ENCODE measurements at places on chromosomes 7 and 10.

- DNase-seq, result no peak
These were observed 30.6 kb upstream of the PRKCQ start for GRCh38 chr10:6610647-6611046.

- no peak for DNase-seq
These were observed 131.4 kb upstream of the ZMIZ1 start for GRCh38 chr10:78937393-78937792.

GRCh38 chr7:148567524-148567923 is 23.0 kb upstream of the C7orf33 start:
- DNase-seq, result no peak

GRCh38 chr7:116981939-116982338 is 28.6 kb downstream of the ST7 start:
- DNase-seq, result no peak

GRCh38 chr7:27160546-27161213 is 4.2 kb upstream of the HOXA7 start:
- DNase-seq, result no peak

DNA sequence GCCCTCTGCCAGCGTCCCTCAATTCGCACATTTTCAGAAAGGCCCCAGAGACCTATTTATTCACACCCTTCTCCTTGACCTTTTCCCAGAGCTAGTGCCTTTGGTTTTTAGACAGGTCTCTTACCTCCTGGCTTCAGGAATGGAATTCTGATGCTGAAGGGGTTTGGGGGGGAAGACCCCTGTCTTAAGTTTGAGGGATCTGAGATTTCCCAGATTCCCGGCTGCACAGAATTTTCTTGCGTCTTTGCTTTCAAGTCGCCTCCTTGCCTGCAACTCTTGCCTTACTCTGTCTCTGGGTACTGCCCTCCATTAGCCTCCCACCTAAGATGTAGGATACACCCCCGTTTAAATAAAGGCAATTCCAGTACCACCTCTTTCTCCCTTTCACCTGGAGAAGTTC is 1.9 kb downstream of the GATA3 start:
- DNase-seq, result no peak

DNA sequence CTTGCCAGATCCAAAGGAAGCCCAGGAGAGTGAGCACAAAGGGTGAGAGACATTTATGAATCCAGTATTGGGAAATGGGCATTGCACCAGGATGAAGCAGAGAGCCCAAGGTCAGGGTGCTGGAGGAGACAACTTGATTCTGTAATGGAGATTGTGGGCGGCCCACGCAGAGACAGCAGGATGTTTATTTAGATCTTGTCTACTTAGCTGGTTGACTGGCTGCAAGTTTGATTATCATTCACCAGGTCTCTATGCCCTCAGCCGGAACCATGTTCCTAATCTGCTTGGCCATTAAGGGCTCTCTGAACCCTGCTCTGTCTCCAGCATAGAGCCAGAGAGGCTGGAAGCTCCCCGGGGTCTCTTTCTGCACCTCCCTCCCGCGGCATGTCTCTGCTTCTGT is 188.7 kb downstream of the PLXNA4 start:
- DNase-seq, result no peak

- peak; percentile 92 for DNase-seq
These were observed 2.6 kb upstream of the ZNF438 start for GRCh38 chr10:31034098-31034909.

DNA sequence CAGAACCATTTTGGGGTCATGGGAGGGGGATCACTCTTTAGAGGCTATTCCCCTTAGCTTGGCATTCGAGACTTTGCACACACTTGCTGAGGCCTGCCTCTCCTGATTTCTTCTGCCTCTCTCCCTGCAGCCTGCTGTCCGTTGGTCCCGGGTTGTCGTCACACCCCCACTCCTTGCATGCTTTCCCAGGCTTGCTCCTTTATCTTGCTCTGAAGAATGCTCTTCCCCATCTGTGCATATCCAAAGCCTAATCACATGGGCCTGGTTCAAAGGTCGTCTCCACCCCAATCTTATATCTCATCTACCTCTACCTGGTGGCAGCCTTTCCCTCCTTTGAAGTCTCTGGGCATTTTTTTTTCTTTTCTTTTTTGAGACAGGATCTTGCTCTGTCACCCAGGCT is 24.3 kb upstream of the EMX2 start:
- no peak for DNase-seq

- no peak for DNase-seq
These were observed 6.8 kb downstream of the TET1 start for GRCh38 chr10:68566955-68567354.

- DNase-seq, result no peak
These were observed 11.2 kb downstream of the MXI1 start for GRCh38 chr10:110218632-110219031.

GRCh38 chr7:88291398-88292173 is 15.1 kb downstream of the STEAP4 start:
- no peak for DNase-seq

- peak; percentile 57 for DNase-seq
These were observed 381.8 kb upstream of the SORCS1 start for GRCh38 chr10:107546284-107546683.

GRCh38 chr10:124006526-124006925 is 86.9 kb downstream of the CHST15 start:
- no peak for DNase-seq

DNA sequence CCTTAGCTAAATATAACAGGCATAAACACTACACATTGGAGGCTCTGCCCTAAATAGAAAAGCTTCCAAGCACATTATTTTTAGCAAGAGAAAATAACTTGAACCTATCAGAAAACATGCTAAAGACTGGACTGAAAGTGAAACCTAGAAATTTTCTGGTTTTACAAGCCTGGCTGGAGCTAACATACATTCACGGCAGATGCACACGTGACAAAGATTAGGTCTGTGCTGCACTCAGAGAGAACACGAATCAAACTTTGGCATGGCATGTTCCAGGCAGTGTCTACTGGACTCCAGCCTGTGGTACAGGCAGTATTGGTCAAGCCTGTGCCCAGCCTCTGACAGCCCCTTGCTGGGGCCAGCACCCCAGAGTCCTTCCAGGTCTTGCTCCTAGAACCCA is 94.1 kb upstream of the PCBD1 start:
- no peak for DNase-seq

DNA sequence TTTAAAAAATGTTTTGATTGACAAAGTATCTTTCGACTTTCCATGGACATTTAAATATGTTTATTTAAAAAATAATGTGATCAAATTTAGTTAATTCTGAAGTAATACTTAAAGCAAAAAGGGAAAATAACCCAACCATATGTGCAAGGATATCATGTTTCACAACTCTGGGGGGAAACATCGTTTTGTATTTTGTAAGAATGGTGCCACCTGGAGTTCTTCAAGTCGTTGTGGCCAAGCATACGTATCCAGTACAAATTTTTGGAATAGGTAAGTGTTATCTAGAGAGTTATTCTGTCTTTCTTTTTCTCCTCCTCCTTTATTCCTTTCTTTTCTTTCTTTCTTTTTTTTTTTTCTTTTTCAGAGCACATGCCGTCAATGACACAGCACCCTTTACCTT is 176.2 kb upstream of the CSTF2T start:
- no peak for DNase-seq

DNA sequence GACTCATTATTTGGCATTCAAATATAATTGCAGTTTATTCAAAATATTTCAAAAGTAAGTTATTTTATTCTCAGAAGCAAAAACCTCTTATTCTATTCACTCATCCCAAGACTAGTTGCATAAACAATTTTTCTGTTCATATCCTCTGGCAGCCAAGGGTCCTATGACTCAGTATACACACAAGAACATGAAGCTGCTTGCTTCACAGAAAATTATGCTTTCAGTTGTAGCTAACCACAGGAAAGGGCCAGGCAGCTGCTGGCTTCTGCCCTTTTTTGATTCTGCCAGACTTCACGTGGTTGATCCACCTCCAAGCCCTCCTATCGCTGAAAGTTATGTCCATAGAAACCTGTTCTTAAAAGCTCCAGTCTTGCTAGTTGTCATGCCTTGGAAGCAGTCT is 108.8 kb downstream of the ABCA13 start:
- peak; percentile 49 for DNase-seq

- no peak for DNase-seq
These were observed 152.0 kb downstream of the PLPP4 start for GRCh38 chr10:120609006-120609405.

- DNase-seq, result no peak
These were observed 568 bp downstream of the PRSS2 start for GRCh38 chr7:142771353-142771723.

DNA sequence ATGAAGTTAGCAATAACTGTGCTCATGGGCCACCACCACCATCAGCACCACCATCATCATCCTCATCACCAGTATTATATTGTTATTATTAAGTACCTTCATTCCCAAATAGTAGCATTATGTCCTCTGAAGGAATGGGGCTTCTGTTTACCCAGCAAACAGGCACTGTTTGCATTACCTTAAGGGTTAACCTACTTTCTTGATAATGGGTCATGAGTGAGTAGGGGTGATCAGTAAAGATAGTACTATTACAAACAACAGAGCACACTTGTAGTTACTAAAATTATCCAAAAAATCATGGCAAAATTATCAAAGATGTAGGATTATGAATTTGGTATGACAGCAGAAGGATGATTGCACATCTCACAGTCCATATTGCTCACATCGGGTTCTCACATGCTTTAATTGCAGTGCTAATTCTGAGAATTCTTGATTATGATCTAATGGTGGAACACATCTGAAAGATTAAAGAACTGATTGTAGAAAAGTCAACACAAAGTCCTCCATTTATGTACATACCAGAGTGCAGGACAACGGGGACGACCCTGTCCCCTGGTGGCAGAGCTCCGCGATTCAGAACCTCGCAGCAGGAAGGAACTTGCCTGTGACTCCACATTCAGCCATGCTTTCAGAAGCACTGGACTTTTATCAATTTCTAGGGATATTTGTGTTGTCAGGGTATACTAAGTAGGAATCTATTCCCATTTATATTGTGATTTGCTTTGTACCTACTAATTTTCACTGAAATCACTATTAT is 31.0 kb downstream of the PDE1C start:
- DNase-seq, result no peak

DNA sequence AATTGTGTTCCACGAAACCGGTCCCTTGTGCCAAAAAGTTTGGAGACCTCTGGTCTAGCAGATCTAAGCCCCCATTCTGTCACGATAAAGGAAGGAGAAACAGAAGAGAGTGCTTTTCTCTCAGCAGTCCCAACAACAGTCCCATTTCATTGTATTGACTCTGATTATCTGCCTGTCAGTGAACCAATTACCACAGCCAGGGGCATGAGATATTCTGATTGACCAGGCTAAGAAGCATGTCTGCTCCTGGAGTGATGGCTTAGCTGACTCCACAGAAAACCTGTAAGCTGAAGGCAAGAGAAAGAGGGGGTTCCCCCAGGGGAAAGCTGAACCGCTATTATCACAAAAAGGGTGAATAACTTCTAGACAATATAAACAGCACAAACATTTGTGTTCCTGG is 765.4 kb downstream of the SORCS1 start:
- DNase-seq, result no peak

DNA sequence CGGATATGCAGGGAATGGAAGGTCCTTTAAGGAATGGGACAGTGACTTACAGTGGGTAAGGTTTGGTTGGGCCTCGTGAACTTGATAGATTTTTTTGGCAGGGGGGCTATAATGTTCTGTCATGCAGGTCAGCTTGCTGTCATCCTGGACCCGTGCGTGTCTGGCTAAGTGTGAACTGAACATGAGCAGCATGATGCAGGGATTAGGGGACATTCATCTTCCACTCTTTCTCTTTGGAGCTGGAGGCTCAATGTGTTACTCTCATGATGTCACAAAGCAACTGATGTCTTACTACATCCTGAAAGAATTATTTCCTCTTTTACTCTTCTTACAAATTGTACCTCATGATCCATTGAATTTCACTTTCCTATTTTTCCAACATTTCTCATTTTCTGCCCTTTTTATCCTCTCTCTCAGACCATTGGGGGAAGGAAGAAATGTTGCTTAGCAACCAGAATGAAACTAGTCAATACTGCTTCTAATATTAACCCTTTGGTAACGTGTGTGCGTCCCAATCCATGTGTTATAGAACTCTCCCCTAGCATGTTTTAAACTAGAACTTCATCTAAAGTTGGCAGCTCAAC is 549.1 kb downstream of the LRMDA start:
- DNase-seq, result no peak

GRCh38 chr7:148434181-148434757 is 156.3 kb upstream of the C7orf33 start:
- no peak for DNase-seq

DNA sequence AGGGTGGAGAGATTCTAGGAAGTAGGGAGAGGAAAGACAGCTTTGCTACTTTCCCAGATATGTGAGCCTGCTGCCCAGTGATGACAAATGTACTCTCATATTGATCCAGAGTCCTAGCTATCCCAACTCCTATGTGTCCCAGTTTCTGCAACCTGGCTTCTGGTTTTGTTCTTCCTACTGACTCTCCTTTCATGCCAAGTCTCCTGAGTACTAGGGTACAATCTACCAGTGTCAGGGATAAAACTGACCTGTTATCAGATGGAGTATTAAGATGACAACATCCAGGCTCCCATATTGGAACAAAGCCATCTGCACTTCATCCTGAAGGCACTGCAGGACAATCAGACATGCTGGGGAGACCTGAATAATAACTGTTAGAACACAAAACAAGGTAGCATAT is 233.7 kb upstream of the PHYHIPL start:
- DNase-seq, result no peak

Measured in skeletal muscle cell (primary cell).